ENCODE measurements at places on chromosomes 7 and 10. TPM values are rescaled to one million over a fixed set of nuclear protein-coding genes. Genes with fewer than 3 reads are reported as not detected.

KCNIP2 gene
- 8.8 TPM for polyA plus RNA-seq

CCL24 gene
- polyA plus RNA-seq, result 1.6 TPM

UCMA gene
- polyA plus RNA-seq, result not detected

NODAL gene
- 0.61 TPM for polyA plus RNA-seq
